ENCODE measurements at places on chromosomes 16 and 17.

GRCh38 chr17:16534236-16534635, 34.8 kb downstream of the ZNF287 start:
- no peak for DNase-seq

DNA sequence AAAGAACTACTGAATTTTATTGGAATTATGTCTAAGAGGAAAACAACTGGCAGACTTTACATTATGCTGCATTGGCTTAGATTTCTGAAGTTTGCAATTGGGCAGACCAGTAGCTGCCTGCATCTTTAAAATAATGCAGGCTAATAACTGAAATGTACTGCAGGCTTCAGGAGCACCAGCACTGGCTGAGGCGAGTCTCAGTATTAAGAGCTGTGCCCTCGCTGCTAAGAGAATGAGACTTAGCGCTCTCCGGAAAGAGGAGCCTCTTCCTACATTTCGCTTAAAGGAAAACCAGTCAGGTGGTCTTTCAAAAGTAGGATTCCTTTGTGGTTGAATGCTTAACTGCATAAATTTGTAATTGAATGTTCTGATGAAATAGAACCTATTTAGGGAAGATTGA, 885 bp downstream of the CNTNAP4 start:
- no peak for DNase-seq

DNA sequence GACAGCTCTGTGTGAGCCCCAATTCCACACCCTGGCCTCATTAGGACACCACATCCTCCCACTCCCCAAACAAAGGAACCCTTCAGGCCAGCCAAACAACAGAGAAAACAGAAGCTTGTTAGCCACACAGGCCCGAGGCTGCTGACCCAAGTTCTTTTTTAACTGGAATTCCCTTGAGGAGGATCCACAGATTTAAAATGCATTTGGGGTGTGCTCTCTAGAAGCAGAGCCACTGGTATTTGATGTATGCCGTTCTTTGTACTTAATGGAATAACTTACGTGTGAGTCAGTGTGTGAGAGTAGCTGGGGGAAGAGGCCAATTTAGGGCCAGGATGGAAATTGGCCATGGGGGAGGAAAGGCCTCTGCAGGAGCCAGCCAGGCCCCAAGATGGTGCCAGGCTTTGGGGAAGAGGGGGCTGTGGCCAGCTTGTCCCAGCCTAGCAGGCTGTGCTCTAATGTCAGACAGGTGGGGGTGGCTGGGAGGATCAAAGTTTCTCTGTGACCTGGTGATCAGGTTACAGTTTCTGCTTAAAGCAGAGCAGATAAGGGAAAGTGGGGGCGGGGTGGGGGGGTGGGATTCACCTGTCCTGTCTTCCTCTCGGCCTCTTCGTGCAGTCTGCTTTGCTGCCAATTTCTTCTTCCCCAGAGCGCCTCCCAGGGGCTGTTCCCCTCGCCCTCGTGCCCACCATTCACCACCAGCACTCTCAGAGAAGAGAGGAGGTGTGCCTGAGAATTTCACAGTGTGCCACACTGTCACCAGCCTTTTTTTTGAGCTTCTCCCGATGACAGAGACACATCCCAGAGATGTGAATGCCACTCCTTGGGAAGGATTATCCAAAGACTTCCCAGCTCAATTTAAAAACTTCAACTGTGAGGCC, 50.8 kb downstream of the TOM1L2 start:
- DNase-seq = no peak

GRCh38 chr16:28609631-28610594, at the start of gene SULT1A1:
SULT1A1 (minus strand) TSS chr16:28610044; CDS start chr16:28608855, 1,189 bp downstream.
- DNase-seq = no peak

- DNase-seq = no peak
These were observed 2.7 kb upstream of the IRX5 start for GRCh38 chr16:54928016-54928356.

DNA sequence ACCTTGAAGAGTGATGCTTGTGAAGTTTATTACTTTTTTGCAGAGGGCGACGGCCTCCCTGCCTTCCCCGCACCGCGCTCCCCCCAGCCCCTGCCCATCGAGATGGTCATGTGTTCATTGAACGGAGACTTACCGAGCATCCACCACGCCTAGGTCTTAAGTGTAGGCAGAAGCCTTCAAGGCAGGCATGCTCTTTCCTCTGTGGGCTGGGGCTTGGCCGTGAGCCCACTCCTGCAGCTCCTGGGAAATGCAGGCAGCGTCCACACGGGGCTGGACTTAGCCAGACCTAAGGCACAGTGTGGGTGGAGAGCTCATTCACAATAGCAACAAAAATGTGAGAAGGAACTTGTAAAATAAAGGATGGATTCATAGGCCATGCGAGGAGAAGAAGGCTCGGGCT, 19.2 kb downstream of the RNF213 start:
- DNase-seq = no peak

GRCh38 chr16:17318238-17318637, 152.5 kb downstream of the XYLT1 start:
- DNase-seq = no peak

DNA sequence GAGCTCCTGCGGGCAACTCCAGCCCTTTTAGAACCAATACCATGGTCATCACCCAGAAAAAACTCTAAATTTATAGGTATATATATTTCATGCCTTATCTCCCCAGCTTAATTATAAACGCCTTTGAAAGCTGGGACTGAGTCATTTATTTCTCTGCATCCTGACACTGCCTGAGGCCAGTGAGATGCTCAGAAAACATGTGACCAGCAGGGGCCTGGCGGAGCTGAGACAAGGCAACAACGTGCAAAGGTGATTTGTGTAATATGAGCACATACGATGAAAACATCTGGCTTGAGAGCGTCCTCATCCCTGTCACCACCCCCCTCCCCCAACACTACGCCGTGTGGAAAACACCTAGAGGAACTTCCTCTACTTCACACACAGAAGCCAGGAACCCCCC, 22.7 kb downstream of the NXN start:
- no peak for DNase-seq

GRCh38 chr16:778447-778846, 9.7 kb downstream of the RPUSD1 start:
- DNase-seq = no peak

GRCh38 chr16:49698931-49699840, 156.7 kb downstream of the ZNF423 start:
- DNase-seq = no peak

DNA sequence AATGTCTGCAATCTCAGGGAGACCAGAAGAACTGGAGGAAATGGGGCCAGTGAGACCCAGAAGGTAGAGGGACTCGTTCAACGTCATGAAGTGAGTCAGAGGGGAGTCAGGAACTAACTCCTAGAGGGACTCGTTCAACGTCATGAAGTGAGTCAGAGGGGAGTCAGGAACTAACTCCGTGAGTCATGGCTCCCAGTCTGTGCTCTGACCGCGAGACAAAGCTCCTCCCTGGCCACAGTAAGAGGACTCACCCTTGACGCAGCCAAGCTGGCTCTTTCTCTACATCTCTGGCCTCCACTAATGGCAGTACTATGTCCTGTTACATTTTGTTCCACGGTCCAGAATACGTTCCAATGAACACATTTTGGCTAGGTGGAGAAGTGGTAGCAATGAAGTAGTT, 902.5 kb downstream of the KCNJ2 start:
- DNase-seq = no peak

DNA sequence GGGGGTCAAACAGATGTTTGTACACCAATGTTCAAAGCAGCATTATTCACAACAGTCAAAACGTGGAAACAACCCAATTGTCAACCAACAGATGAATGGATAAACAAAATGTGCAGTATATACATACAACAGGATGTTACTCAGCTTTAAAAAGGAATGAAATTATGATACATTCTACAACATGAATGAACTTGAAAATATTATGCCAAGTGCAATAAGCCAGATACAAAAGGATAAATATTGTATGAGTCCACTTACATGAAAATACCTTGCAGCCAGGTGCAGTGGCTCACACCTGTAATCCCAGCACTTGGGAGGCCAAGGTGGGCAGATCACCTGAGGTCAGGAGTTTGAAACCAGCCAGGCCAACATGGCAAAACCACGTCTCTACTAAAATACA, 39.9 kb downstream of the UBE2G1 start:
- no peak for DNase-seq

GRCh38 chr16:59510008-59510424, 775.9 kb upstream of the GOT2 start:
- DNase-seq = no peak

DNA sequence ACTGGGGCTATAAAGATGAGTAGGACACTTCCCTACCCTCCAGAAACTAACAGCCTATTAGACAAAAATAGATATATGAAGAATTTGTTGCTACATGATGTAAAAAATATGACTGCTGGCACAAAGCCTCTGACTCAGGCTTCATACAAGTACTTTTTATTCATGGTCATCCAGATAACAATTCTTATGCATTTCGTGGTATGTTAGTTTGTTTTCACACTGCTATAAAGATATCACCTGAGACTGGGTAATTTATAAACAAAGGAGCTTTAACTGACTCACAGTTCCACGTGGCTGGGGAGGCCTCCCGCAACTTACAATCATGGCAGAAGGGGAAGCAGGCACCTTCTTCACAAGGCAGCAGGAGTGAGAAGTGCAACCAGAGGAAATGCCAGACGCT, 112.5 kb upstream of the HLF start:
- DNase-seq = no peak

DNA sequence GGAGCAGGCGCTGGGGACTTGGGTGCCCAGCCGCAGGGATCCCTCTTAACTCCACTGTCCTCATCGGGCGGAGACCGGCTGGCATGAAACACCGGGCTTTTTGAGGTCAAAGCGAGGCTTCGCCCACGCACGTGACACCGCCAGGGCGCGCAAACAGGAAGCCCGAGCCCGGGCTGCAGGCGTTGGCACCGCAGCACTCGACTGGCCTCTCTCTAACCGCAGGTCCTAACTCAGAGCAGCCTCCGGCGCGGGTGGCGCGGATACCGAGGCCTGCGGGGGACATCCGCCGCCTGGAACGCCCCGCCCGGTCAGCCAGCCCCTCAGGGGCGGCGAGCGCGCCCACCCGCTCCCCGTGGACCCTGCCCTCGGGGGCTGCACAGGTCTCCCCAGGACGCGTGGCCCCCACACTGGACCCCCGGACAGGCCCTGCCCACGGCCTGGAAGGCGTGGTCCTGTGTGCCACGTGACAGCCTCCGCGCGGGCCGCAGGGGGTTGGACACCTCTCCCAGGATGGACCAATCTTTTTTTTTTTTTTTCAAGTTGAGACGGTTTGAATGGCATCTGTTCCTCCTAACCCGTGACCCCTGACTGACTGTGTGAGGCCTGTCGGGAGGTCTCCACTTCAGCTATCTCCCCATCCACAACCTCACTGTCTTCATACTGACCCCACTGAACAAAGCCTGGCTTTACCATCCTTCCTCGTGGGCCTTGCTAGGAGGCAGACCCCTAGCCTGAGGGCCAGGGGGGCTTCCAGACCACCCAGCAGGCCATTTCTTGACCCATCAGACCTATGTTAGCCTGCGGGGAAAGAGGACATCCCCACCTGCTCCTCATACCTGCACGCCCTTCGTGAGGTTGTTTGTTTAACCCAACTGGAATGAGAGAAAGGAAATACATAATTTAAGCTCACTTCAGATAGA, 8.4 kb upstream of the SLC47A2 start:
- no peak for DNase-seq

DNA sequence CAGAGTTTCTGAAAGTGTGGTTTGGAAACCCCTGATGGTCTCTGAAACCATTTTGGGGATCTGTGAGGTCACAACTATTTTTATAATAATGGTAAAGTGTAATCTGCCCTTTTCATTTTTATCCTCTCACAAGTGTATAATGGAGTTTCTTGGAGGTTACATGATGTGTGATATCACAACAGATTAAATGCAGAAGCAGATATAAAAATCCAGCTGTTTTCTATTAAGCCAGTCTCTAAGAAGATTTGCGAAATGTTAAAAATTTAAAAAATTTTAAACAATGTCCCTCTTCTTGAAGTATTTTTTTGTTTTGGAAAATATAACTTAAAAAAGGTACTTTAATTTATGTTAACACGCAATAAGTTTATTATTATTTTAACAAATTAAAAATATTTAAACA, 48.7 kb downstream of the RPGRIP1L start:
- DNase-seq = no peak

DNA sequence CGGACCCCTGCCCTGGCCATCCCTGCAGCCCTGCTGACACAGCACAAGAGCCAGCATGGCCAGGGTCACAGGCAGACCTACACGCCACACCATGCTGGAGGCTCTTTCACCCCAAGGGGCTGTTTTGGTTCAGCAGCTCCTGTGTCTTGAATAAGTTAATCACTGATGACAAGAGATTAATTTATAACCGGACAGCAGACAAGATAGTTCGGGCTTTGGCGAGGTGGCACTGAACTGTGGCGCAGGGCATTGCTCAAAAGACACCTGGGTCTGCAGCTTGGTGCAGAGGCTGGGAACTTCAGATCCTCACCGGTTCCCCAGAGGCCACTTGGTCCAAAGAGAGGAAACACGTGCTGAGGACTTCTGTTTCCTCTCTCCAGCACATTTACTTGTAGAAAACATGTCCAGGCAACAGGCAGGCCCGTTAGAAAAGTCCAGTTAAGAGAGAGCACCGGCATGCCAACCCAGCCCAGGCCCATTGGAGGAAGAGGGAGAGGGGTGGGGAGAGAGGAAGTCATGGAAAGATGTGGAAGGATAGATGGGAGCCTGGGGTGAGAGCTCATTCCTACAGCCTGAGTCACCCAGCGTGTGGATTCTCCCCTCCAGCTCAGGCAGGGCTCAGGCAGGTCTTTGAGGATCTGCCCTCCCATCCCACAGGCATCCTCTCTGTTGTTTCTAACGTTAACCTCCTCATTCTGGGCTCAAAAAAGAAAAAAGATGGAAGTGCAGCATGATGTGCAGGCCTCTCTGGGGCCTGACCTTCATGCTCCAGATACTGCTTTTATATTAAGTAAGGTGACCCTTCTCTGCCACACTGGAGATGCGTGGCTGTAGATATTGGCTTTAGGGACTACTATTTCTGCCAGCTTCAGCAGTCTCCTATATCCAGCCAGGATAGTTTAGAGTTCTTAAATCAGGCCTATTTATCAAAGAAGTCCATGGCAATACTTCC, 80.0 kb upstream of the HNF1B start:
- DNase-seq = no peak

- DNase-seq = no peak
These were observed 96.9 kb downstream of the ADCY9 start for GRCh38 chr16:4019371-4019791.

Measured in activated gamma-delta T cell (primary cell).